ENCODE measurements at places on chromosomes 3 and 15. TPM values are rescaled to one million over a fixed set of nuclear protein-coding genes. Genes with fewer than 3 reads are reported as not detected.
A peak's percentile ranks its signal among the peaks of the same experiment; 100 is the strongest.

OR5K2 gene
- polyA plus RNA-seq, result not detected

CHRNA5 gene
- polyA plus RNA-seq, result 1.2 TPM

KPNA4 gene
- 36.6 TPM for polyA plus RNA-seq

TRH gene
- not detected for polyA plus RNA-seq

SLC12A1 gene
- not detected for polyA plus RNA-seq

CPNE9 gene
- polyA plus RNA-seq, result not detected

TM6SF1 gene
- 3.9 TPM for polyA plus RNA-seq

WDR93 gene
- not detected for polyA plus RNA-seq

SPESP1 gene
- 6.4 TPM for polyA plus RNA-seq

POPDC2 gene
- 0.26 TPM for polyA plus RNA-seq

OXTR gene
- 47.2 TPM for polyA plus RNA-seq

EIF4E3 gene
- polyA plus RNA-seq, result 7.6 TPM

DNA sequence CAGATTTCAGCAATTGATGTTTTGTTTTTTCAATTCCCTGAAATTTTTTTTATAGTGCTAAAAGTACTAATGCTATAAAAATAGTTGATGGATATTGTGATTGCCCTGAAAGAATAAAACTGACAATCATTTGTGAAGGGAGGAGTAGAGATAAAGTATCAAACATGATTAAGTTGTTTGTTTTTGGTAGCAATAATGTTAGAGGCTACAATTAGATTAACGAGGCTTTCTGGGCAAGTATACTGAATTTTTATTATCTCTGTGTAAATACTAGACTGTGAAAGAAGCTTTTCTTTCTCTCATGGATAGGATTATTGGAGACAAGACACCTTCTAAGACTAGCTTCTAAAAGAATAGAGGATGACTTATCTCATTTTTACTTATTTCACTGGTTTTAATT lies 15.6 kb downstream of the NR1D2 start:
- no peak for DNase-seq

- DNase-seq, result no peak
These were observed 101.3 kb upstream of the NANOGP8 start for GRCh38 chr15:35186346-35186745.

DNA sequence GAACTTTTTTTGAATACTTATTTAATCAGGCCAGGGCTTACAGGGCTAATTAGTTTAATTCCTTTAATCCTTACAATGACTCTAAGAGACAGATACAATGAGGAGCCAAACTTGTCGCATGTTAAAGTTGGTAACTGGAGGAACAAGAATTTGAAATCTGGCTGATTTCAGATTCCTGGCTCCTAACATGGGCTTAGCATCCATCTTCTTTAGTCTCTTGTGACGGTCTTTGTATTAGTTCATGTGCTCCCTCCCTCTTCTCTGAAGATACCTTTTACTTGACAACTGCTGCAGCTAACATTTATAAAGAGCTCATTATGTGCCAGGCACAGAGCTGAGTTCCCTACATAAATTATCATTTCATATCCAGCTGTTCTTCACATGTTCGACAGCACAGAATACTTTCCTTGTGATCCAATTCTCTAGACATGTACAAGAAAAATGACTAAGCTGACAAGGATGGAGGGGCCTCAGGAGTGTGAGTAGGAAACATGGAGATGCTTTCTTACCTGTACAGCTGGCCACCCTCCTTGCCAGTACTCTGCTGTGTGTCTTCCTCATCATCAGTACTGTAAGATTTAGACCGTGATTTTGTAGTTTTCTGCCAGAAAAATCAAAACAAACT lies 206.8 kb upstream of the STRIT1 start:
- no peak for DNase-seq

DNA sequence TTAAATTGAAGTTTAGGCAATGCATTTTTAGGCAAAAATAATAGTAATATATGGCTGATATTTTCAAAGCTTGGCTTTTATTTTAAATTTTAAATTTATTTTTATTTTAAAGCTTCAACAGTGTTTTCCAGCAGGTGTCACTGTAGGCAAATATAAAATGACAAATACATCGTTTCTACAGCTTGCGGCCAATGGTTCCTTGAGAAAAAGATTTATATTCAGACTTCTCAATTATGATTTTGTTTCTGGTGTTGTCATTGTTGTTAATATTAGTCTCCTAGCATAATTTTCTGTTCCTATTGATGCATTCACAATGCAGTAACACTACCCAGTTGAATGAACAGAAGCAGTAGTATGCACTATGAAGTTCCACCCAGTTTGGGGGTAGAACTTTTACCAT lies 220.7 kb upstream of the DNAJC19 start:
- DNase-seq, result peak; percentile 23

GRCh38 chr15:69751566-69751965 lies 298.9 kb downstream of the RPLP1 start:
- peak; percentile 30 for DNase-seq

- no peak for DNase-seq
These were observed 135.9 kb downstream of the ANO10 start for GRCh38 chr3:43485931-43486330.

- no peak for DNase-seq
These were observed 21.3 kb upstream of the MAGEF1 start for GRCh38 chr3:184733181-184733580.

DNA sequence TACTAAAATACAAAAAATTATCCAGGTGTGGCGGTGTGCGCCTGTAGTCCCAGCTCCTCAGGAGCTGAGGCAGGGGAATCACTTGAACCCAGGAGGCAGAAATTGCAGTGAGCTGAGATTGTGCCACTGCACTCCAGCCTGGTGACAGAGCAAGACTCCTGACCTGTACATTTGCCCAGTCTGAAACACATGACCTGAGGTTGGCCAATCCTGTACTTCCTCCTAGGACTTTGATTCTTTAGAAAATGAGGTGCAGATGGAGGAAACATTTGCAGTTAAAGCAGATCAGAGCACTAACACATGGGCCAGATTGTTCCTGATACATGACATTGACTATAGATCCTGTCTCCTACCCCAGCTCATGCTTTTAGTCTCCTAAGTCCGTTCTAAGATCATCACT lies 28.9 kb upstream of the LPP start:
- no peak for DNase-seq

GRCh38 chr3:32316976-32317375 lies 74.7 kb upstream of the CMTM7 start:
- no peak for DNase-seq

DNA sequence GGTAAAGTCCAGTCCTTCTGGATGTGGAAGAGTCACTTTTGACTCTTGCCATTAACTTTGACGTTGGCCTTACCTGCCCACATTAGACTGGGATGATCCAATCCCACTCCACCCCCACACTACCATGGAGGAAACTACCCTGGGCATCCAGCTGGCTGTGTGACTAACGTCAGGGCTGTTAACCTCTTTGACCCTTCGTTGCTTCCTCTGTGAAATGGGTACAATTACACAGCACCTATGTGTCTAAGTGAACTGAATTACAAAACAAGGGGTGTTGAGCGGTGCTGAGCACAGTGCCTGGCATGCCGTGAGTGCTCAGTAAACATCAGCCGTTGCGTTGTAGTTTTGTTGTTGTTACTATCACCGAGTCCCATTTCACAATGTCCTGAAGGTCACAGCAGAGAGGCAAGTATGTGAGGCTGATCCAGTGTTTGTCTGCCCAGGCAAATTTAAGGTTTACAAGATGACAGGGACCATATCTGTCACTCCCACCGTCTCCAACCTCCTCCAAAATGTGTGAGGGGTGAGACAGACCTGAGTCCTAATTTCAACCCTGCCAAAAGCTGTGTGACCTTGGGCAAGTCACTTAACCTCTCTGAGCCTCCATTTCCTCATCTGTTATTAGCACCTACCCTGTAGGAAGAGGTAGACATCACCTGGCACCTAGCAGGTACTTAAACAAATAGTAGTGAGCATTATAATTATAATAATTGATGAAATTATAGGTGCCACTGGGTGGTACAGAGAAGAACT lies 20.9 kb downstream of the WNT7A start:
- DNase-seq, result no peak

DNA sequence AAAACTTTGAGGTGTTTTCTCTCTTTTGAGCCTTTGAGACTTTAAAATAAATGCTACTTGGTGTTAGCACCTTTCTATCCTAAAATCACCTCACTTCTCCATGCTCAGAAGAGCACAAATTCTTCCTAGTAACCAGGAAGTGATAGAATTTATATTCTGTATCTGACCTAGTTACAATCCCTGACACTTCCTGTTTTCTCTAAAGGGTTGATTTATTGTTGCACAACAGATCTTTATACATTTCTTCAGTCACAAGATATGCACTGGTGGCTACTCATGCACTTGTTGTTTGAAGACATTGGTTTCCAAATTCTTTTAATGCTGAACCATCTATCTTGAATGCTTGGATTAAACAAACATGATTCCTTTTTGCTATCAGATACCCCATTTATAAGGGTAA lies 47.2 kb upstream of the CNTN3 start:
- no peak for DNase-seq

DNA sequence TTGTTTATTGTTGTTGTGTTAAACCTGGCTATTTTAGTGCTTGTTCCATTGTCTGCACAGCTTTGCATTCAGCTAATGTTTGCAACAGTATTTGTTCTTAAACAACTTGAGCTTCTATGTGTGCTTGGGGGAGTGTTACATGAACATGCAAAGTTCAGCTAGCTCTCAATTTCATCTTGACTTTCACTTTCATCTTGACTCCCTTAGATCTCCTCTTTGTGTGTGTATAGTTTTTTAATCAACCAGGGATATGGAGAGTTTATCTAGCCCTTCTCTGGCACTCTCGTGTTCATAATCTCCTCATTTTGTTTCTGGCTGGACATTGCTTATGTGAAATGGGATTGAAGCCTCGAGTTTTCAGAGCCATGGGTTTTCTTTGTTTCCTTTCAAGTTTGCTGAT lies 212.4 kb upstream of the ZBTB20 start:
- peak; percentile 9 for DNase-seq

DNA sequence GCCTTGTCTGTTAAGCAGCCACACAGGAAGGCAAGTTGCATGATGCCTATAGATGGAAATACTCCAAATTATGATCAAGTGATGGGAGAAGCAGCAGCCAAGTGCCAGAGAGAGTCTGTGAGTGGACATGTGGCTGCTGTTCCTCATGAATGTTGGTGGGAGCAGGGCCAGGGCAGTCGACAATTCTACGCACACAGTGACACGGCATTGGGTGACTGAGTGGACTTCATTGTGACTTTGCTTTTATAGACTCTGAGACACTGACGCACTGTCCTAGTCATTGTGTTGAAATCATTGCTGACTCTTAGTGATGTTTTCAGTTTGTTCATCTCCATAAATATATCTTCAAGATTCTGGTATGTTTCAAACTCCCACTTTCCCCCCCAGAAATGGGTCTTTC lies 246.3 kb upstream of the SEMA6D start:
- DNase-seq, result no peak

- no peak for DNase-seq
These were observed 38.8 kb downstream of the IMPG2 start for GRCh38 chr3:101281521-101282030.

GRCh38 chr3:153463895-153464294 lies 301.9 kb downstream of the RAP2B start:
- DNase-seq, result no peak

DNA sequence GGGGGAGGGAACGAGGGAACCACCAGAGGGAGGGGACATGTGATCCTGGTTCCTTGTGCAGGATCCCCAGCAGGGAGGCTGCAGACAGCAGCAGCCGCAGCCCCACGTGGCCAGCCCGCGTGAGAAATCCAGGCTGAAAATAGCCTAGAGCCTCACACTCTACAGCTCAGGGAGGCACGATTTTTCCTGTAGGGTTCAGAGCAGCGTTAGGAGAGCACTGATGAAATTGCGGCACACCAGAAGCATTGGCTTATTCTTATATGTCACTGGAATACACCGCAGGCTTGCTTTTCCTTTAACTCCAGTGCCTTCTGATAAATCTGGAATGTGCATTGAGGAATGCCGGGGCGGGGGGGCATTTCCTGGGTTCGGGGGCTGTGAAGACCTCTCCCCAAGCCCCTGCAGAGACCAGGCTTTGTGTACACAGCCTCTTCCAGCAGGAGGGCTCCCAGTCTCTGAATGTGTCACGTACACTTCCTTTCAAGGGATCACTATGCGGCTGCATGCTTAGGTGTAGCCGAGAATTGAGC lies 193.0 kb downstream of the ATP10A start:
- peak; percentile 53 for DNase-seq

DNA sequence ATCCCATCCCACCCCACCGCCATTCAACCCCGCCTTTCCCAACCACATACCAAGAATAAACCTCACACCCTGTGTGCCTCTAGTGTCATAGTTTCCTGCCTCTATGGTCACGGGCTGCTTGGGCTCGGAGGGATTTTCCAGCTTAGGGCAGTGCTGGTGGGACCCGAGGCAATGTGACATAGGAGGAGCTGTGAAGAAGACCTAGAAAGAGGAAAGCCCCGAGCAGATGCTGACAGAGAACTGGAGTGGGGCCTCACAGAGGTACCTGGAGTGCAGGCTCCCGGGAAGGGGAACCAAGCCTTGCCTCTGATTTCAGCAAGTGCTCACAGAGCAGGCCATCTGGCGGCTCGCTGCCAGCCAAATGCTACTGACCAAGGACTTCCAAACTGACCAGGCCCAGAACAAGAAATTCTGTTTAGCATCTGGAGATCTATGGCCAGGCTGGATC lies 27.5 kb downstream of the BHLHE40 start:
- DNase-seq, result no peak

- no peak for DNase-seq
These were observed 54.7 kb downstream of the CLEC3B start for GRCh38 chr3:45080824-45081223.

DNA sequence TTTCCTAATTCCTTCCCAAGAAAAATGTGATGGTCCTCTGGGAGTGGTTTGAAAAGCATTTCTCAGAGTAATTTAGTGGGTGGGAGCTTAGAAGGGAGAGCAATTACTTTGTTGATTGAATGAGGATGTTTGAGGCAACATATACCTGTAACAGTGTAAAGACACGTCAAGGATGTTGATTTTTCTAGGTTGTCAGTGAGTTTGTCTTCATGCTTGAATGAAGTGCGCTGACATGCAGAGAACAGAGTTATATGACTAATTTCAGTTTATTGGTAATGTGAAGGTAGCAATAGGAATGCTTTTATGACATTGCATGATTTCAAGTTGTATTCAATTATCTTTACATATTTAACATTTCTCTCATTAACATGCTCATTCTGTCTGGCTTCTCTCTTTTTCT lies 286.9 kb downstream of the NFKBIZ start:
- no peak for DNase-seq

Data from fibroblast of lung (primary cell).